ENCODE measurements at places on chromosomes 6 and 20. TPM values are rescaled to one million over a fixed set of nuclear protein-coding genes. Genes with fewer than 3 reads are reported as not detected.

The PDE7B gene
- 0.03 TPM for total RNA-seq

The LY6G6D gene
- total RNA-seq = not detected

The DPM1 gene
- total RNA-seq = 50.2 TPM

The FOXA2 gene
- total RNA-seq = 28.0 TPM

The DZANK1 gene
- 3.0 TPM for total RNA-seq

The VGLL2 gene
- not detected for total RNA-seq

The HLA-C gene
- 170 TPM for total RNA-seq

All from Panc1 (cell line).